ENCODE measurements at places on chromosomes 5 and 9.

GRCh38 chr9:78393340-78393739 is 96.4 kb downstream of the PSAT1 start:
- DNase-seq: no peak

GRCh38 chr5:40258222-40258621 is 421.5 kb upstream of the PTGER4 start:
- DNase-seq: no peak

GRCh38 chr9:128175726-128176125 is 15.6 kb downstream of the CIZ1 start:
- DNase-seq: no peak

DNA sequence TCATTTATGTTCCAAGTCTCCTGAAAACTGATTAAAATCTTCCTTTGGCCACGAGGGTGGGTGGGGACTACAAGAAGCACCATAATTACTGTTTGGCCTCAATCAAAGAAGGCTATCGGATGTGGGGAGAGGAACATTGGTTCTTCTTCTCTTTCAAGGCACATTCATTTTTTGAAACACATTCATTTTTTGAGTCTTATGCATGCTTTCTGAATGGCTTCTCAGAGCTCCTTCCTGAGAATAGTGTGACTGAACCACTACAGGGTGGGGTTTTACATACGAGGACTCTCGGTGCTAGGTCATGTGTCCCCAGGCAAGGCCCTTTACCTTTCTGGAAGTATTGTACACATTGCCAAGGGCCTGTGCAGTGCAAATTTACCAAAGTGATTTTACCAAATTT is 7.0 kb upstream of the GRIA1 start:
- no peak for DNase-seq

DNA sequence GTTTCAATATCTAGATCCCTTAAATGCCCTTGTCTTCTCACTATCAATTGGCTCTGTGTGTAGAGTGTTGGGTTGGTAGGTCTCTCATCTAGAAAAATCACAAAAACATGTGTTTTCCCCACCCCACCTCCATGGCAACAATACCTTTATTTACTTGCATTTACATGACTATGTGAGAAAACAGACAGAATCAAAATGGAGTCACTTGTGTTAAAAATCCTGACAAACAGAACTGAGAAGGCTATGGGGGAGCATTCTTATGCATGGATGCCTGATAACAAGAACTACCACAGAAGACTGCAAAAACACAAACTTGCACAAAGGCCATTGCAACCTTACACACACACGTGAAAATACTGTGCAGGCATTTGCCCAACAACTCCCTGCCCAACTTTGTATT is 1352.9 kb upstream of the CDH9 start:
- no peak for DNase-seq

Measured in eye (tissue), 1 donor.